ENCODE measurements at places on chromosomes 12 and 14.

DNA sequence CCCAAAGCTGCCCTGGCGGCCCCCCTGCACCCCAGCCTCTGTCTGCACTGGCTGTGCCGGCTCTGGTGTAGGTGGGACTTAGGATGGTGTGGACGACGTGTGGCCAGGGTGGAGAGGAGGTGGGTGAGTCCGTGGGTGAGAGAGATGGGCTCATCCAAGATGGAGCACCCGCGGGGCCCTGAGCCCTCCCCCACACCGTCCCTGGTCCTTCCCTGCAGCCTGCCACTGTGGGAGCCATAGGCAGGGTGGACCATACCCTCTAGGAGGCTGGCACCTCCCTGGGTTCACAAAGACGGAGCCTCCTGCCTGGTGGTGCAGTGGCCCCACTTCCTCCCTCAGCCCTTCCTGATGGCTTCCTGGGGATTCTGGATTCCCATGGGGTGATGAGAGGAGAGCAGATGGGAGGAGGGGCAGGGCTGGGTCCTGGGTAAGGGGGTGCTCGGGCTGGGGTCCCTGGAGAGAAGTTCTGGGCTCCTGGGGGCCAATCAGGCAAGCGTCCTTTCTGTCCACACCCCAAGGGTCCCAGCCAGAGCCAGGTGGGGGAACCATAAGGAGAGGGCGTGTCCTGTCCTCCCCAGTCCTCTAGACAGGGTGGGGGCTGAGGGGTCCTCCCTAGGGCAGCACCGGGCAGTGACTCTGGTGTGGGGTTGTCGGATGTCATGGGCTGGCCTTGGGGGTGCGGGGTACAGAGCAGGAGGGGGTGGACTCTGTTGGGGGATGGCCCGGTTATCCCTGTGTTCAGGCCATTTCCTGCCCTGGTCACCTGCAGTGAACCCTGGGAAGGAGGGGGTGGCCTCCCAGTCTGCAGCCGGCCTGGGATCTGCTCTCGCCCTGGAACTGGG is 384.8 kb downstream of the TMEM121 start:
- no peak for DNase-seq

- no peak for DNase-seq
Measured at GRCh38 chr12:53336181-53336681, at the start of gene SP7. TSS of gene SP7 (minus strand) at chr12:53336354. CDS start at chr12:53335646, 708 bp downstream.

- no peak for DNase-seq
Measured at GRCh38 chr14:84108746-84109457, 1421.0 kb upstream of the FLRT2 start.

GRCh38 chr12:78229591-78230101 is 399.0 kb downstream of the NAV3 start:
- DNase-seq, result no peak

DNA sequence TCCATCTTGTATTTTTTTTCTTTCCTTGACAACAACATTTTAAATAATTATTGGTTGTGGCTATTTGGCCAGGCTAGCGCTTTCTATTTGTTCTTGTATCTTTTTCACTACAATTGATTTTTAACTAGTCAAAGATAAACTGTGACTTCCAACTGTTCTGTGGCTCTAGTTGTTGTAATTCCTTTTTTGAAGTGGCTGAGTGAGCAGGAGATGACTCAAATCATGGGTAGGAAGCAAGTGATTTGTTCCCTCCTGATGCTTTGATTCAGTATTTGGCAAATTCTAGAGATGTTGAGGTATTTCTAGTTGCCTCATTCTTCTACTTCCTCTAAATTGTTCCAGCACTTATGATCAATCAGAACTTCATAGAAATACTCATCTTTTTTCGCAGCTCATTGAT is 633.5 kb downstream of the RERGL start:
- no peak for DNase-seq

DNA sequence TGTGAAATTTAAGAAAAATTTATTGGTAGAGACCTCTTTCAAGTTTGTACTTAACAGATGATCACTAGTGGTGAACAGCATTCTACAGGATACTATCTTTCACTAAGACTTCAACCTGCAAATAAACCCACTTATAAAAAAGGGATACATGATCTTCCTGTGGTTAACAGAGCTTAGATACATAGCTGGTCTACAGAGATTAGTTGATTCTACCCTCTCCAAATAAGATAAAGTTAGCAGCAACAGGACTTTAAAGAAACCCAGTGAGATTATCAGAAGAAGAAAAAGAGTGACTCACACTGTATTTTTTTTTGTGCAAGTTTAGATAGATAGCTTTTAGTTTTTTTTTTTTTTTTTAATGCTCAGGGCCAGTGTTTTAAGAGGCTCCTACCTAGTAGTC is 34.5 kb downstream of the USP44 start:
- no peak for DNase-seq

DNA sequence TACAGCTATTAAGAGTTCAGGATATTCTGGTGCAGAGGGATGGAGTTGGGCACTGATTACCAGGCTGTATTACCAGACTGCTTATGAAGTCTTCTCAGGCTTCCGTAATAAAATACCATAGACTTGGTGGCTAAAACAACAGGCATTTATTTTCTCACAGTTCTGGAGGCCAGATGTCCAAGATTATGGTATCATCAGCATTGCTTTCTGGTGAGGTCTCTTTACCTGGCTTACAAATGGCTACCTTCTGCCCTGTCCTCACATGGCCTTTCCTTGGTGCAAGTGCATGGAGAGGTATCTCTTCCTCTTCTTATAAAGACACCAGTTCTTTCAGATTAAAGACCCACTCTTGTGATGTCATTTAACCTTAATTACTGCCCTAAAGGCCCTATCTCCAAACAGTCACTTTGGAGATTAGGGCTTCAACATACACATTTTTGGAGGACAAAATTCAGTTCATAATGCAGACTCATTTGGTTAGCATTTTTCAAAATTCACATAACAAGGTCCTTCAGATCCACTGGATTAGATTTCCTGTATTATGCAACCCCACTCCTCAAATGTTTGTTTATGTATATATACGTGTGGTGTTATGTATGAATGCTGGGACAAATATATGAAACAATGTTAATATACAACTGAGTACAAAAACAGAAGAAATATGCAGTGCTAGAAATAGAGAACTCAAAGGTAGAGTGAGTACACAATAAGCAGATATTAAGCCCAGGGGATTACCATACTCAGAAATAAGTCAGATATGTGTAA is 9.3 kb upstream of the ATP2B1 start:
- no peak for DNase-seq

DNA sequence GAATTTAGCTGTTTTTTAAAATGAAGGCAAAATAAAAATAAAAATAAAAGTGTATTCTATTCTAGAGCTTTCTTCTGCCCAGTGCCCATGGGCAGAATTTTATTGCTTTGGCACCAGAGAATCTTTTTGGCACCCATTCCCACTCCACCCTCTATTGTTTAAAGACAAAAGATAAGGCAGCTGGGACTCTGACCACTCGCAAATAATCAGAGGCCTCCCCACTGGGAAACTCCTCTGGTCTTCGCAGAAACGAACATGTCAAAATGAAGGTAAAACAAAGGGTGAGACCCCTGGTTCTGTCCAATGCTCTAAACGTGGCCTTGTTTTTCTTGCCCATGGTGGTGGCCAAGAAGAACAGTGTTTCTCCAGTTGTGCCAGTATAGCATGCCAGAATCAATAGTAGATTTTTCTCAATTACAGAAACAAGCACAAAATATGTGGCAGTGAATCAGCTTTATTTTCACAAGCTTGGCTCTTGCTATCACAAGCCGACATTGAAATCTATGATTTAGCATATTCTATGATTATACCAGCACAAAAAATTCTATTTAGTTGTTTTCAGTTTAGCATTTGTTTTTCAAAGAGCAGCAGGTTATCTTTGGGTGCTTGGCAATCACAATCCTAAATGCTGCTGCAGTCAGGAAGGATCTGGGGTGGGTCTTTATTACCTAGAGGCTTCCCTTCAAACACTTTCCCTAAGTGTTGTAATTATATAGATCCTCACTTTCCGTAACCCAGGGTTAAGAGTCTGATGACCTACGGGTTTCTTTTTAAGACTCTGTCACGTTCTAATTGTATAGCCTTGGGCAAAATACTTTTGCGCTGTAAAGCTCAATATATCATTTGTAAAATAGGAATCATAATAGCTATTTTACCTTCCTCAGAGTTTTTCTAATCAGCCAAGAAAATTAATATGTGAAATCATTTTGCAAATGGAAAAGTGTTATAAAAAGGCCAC is 50.5 kb downstream of the KITLG start:
- no peak for DNase-seq
